T-helper 2 cell (primary cell): ENCODE measurements at places on chromosomes 1 and 21.

DNA sequence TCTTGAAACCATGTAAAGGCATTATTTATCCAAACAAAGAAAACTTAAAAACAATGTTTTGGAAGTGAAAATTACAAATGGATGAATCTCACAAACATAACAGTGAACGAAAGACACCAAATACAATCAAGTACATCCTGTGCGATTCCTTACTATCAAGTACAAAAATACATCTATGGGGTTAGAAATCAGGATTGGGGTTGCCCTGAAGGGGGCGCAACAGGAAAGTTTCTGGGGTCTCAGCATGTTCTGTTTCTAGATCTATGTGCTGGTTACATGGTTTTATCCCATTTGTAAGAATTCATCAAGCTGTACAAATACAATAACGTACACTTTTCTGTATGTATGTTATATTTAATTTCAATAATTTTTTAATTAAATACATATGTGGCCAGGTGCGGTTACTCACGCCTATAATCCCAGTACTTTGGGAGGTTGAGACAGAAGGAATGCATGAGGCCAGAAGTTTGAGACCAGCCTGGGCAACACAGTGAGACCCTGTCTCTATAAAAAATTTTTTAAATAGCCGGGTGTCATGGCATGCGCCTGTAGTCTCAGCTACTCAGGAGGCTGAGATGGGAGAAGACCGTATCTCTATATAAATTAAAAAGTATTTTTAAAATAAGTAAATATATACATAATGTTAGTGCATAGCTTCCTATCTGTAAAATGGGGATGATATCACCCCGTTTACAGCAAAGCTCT is 121.5 kb upstream of the SOD1 start:
- DNase-seq: no peak

DNA sequence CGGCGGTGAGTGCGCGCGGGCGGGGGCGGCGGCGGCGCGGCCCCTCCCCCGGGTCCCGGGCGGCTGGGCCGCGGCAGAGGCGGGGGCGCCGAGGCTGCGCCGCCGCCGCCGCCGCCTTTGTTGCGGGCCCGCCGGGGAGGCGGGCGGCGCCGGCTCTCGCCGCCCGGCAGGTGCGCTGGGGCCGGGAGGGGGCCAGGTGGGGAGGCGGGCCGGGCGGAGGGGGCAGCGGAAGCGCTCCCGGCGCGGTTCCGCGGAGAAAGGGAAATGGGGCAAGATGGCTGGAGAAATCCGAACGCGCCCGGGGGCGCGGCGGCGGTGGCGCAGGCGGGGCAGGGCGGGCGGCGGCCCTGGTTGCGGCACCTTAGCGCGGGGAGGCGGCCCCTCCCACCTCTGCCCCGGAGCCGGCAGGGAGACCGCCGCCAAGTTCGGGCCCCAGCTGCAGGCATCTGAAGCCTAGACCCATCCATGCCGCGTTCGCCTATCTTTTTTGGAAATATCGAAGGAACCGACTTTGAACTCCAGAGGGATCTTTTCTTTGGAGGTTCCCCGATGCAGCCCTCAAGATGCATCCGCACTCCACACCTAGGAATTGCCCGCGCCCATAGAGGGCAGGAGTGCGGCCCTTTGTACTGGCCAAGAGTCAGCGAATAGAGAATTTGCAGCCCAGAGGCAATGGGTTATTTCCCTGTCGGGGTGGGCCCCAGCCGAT is 479 bp downstream of the POGK start:
- DNase-seq: peak; percentile 43

- no peak for DNase-seq
These were observed 3.4 kb downstream of the NLRP3 start for GRCh38 chr1:247419336-247419735.

GRCh38 chr1:18217398-18218043 is 109.9 kb downstream of the IGSF21 start:
- DNase-seq: no peak

- DNase-seq: no peak
These were observed 124.0 kb downstream of the SYT2 start for GRCh38 chr1:202586018-202586821.

GRCh38 chr1:77542813-77543420 is 139.5 kb downstream of the ZZZ3 start:
- no peak for DNase-seq

GRCh38 chr1:74455390-74455789 is 57.0 kb downstream of the LRRC53 start:
- no peak for DNase-seq

- no peak for DNase-seq
These were observed 209.8 kb upstream of the KIAA0040 start for GRCh38 chr1:175402336-175402735.

GRCh38 chr1:53860967-53861411 is 22.9 kb upstream of the NDC1 start:
- DNase-seq: peak; percentile 60

DNA sequence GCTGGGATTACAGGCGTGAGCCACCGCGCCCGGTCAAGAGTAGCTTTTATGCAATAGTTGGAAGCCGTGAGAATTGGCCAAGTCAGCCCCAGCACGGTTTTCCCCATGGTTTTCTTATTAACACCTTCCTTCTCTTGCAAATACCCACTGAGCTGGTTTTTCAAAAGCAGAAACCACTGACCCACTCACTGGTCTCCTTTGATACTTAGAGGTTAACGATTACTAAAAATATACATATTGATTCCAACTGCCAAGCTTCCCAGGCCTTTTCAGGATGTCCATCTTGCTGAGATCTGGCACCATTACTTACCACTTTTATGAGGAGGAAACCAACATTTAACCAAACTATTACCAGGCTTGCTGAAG is 25.9 kb upstream of the TARDBP start:
- DNase-seq: no peak

GRCh38 chr1:51724797-51725196 is 107.9 kb downstream of the OSBPL9 start:
- no peak for DNase-seq

DNA sequence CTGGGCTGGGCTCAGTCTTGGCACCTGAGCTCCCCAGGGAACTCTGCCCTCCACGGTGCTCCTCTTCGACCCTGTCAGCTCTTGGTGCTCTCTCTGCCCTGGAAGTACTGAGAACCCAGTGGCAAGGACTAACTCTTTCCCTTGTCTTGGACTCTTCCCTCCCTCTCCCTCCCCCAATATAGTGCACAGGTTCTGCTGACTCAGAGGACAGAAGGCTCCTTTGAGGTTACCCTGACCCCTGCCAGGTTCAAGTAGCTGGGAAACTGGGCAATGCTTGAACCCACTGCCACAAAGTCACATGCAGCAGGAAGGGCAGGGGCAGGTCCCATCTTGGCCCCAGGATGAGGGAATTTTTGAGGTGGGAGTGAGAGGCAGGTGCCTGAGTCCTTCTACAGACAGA is 20.3 kb downstream of the KCNQ4 start:
- DNase-seq: no peak

DNA sequence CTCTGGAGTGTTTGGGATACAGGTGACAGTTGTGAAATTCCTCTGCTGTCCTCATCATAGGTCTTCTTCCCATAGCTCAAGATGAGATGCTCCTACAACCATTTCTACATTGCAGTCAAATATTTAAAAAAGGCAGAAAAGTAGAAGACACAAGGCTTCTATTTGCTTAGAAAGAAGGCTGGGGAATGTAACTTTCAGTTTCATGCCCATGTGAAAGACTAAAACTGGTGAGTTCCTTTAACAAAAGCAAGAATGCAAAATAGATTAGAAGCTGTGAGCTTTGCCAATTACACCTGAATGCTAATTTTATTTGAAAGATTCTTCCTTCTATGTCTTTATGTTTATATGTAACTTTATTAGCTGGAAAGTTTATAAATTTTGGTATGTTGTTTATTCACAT is 1682.7 kb downstream of the BRINP3 start:
- no peak for DNase-seq

DNA sequence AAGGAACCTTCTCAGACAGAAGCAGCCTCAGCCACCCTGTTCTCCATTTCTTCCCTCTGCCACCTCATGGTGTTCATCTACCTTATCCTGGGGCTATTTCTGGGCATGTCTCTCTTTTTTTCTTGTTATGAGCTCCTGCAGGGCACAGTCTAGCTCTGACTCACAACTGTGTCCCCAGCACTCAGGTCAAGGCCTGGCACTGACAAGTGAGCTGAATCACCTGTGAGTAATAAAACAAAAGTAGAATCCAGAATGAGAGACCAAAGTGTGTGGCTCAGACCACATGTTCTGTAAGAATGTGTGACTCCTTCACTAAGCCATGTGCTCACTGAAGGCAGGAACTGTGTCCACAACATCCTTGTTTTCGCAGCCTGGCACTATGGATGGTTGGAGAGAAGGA is 23.2 kb downstream of the C1orf94 start:
- no peak for DNase-seq

- no peak for DNase-seq
These were observed 187.8 kb upstream of the PTBP2 start for GRCh38 chr1:96533820-96534219.

DNA sequence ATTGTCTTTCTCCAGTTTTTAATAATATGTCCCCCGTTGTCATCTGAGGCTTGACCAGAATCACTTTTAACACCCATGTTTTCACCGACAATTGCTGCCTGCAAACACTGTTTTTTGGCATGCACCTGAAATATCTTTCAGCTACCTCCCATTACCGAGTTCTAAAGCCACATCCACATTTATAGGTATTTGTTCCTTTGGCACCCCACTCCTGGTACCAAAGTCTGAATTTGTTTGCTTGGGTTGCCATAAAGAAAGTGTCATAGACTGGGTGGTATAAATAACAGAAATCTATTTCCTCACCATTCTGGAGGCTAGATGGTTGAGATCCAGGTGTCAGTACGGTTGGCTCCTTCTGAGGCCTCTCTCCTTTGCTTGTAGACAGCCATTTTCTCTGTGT is 94.2 kb downstream of the OBSCN start:
- DNase-seq: no peak

DNA sequence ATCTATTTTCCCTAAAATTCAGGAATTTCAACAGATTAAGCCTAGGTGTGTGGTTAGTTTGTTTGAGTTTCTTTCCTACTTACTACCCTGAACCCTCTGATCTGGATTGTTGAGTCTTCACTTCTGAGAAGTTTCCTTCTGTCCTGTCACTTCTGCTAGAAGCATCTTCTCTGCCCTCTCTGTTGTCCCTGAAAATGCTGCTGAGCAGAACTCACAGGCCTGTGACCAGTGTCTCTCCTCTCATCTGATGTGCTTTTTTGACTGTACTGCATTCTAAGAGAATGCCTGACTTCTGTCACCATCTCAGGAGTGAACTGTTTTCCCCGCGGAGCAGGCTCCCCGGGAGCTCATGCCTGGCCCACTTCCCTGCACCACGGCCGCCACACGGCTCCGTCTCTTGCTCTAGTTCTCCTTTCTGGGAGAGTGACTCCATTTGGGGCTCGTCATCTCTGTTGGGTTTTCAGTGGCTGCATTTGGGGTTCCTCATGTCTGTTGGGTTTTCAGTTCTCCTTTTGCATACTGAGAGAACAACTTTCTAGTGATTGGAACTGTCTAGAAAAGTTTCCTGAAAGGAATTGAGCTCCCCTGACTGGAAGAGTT is 77.9 kb downstream of the POFUT2 start:
- DNase-seq: no peak

GRCh38 chr1:228963795-228964177 is 228.5 kb downstream of the RHOU start:
- no peak for DNase-seq

GRCh38 chr1:65002508-65003315 is 36.4 kb upstream of the JAK1 start:
- peak; percentile 64 for DNase-seq

DNA sequence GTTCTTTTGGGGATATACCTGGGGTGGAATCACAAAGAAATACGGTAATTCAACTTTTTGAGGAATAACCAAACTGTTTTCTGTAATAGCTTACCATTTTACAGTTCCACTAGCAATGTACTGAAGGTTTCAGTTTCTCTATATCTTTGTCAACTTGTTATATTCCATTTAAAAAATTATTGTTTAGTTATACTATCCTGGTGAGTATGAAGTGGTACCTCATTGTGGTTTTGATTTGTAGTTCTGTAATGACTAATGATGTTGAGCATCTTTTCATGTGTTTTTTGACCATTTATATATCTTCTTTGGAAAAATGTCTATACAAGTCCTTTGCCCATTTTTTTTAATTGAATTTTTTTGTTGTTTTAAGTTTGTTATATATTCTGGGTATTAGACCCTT is 39.4 kb downstream of the MAST2 start:
- DNase-seq: no peak

DNA sequence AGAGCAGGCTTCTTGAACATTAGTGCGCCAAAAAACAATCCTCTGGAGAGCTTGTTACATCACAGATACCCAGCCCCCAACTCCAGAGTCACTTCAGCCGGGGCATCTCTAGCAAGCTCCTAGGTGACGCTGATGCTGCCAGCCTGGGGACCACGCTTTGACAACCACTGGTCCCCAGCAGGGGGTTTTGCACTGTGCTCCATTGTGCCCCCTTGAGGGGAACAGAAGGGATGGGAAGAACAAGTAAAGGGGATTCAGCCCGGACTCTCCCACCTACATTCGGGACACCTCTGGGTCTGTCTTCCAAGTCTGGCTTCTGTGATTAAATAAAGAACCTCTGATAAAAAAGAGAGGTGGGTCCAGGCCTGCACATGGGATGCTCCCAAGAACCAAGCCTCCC is 60.4 kb downstream of the ATP5PO start:
- no peak for DNase-seq

DNA sequence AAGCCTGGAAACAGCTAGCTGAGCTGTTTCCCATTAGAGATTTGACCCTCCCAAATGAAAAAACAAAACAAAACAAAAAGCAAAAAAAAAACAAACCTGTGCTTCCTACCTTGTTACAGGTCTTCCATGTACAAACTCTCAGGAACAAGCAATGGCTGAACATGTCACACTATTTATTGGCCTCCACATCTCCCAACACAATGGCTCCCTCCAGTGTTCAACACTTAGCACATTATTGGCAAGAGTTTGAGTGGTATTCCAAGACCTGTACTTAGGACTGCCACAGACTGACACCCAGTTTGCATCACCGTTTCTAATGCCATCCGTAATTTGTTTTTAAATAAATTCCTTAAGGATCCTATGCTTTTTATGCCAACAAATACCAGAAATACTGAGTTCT is 195.0 kb upstream of the OLFM3 start:
- no peak for DNase-seq

DNA sequence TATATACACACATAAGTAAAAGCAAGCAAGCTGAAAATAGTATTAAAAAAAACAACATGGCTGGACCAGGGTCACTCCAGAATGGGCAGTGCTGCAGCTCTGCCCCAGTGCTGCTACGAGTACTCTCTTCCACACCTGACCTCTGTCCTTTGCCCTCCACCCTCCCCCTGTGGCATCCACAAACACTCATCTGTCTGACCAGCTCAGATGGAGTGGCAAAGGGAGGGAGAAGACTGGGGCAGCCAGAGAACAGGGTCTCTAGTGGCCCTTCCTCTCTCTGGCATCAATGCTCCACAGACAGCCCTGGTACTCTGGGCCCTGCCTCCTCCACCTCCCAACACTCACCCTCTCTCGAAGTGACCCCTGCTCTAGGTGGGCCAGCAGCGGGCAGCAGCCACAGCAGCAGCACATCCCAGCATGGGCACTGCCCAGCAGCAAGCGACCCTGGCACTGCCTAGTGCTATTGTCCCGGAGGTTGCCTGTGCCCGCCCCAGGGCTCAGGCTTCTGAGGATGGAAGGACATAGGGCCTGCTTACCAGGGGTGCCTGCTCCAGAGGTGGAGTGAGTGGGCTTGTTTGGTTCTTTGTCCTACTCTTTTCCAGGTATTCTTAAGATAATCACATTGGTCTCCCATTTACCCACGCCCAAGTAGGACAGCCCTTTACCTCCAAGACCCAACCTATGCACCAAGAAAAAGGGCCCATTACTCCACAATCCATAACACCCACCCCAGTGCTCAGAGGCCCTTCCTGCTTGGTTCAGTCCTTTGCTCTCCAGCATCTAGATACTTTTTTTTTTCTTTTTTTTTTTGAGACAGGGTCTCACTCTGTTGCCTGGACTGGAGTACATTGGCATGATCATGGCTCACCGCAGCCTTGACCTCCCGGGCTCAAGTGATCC is 6.2 kb downstream of the ARHGEF2 start:
- DNase-seq: no peak
